T-helper 17 cell (primary cell): ENCODE measurements at places on chromosomes 12 and 14. TPM values are rescaled to one million over a fixed set of nuclear protein-coding genes. Genes with fewer than 3 reads are reported as not detected.

DNA sequence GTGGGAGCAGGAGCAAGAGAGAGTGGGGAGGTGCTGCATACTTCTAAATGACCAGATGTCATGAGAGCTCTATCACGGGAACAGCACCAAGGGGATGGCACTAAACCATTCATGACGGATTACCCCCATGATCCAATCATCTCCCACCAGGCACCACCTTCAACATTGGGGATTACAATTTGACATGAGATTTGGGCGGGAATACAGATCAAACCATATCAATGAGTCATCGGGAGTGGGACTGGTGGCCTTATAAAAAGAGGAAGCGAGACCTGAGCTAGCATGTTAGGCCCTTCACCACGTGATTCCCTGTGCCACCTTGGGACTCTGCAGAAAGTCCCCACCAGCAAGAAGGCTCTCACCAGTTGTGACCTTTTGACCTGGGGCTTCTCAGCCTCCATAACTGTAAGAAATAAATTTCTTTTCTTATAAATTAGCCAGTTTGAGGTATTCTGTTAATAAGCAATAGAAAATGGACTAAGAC lies 28.7 kb downstream of the COX8C start:
- no peak for DNase-seq

DNA sequence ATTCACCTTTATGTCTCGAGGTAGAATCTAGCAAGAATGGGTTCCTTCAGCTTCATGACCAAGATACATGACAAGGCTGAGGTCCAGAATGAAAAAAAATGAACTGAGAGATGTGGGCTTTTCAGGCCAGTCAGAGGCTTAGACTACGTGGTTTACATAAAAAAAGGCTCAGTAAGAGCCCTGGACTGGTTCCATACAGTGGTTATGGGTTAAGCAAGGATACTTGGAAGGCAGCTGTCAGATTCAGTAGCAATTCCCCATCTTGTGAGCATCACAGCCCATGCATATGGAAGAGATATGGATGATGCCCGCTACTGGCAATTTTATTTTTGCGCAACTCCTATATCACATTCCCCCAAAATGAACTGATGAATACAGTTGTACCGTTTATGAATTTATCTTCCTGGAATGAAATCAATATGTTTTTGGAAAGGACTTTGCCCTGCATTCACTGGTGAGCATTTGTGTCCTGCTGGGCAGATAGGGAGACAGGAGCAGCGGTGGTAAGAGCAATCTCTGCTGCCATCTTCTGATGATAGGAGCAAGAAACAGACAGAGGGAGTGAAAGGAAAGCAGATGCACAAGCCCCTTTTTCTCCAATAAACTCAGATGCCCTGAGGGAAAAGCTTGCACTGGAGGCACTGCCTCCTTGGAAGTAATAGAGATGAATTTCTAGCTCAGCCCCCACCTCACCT lies 280.4 kb downstream of the GALC start:
- no peak for DNase-seq

- DNase-seq, result no peak
Observed at GRCh38 chr12:51533799-51534198, 57.2 kb upstream of the SCN8A start.

- peak; percentile 15 for DNase-seq
Observed at GRCh38 chr14:44962334-44963043, 499 bp downstream of the TOGARAM1 start.

- no peak for DNase-seq
Observed at GRCh38 chr14:76098047-76098446, 53.7 kb upstream of the GPATCH2L start.

DNA sequence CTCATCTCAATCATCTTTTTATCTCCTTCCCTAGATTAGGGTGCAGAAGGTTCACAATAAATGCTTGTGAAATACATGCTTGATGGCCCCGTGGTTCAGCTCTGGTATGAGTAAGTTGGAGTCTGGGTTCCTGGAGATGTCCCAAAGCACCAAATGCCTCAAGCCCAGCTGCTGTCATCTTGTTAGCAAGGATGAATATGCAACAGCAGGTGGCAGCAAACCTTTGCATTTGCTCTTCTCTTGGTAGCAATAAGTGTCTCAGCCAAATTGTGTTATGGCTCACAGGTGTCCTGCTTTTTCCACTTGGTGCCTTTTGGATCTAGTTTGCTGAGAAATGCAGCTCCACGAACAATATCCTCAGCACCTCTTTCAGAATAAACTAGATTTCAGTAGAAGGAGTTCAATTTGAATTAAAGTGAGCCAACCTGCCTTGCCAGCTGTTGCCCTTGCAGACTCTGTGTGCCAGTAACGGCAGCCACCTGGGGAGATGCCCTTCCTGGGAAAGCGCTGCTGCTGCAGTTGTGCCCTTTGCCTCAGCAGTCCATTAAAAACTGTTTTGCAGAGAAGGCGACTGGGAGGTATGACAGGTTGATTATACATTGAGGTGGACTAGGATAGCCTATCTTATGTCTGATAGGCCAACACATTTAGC lies 417.3 kb downstream of the SNAPC1 start:
- no peak for DNase-seq

DNA sequence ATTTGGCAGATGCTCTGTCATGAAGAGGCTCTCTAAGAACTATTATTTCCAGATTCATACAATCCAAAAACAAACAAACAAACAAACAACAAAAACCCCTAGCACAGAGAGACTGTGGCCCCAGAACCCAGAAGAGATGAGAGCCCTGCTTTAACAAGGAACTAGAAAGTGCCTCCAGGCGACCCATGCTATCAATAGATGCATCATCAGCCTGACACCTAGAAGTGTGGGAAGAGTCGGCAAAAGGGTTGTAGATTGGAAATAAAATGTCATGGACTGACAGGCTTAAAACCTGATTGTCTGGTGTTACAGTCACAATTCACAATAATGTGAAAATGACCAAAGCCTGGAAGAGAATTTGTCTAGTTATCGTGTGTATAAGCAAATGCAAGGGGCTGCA lies 50.6 kb upstream of the FLRT2 start:
- no peak for DNase-seq

DNA sequence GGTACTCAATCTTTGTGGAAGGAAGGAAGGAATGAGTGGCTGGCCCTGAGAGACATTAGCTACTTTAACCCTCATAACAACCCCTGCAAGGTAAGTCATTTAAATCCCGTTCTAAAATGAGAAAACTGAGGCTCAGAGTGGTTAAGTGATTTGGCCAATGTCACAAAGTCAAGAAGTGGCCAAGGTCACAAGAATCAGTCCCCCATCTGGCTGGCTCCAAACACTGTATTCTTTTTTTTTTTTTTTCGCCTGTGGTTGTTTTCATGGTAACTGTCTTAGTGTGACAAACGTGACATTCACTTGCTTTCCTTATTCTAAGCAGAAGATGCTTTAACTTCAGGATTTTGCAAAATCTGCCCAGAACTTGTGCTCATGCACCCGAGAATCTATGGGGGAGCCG lies 2.8 kb downstream of the TTC7B start:
- DNase-seq, result no peak

DNA sequence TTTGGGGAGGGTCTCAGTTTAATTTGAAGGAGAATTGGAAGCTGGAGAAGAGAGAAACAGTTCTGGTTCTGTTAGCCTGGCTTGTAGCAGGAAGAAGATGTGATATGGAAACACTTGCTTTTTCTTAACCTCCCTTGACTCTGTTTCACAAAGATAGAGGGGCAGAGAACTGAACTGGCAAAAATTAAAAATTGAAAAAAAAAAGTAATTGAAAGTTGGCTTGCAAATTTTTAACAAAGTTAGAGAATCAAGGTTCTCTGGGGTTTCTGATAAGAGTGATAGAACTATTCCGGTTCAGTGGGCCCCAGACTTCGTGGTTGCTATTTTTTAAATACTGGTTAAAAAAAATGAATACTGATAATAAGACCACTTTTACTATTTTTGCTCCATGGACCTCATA lies 2.8 kb downstream of the CRADD start:
- DNase-seq, result no peak

DNA sequence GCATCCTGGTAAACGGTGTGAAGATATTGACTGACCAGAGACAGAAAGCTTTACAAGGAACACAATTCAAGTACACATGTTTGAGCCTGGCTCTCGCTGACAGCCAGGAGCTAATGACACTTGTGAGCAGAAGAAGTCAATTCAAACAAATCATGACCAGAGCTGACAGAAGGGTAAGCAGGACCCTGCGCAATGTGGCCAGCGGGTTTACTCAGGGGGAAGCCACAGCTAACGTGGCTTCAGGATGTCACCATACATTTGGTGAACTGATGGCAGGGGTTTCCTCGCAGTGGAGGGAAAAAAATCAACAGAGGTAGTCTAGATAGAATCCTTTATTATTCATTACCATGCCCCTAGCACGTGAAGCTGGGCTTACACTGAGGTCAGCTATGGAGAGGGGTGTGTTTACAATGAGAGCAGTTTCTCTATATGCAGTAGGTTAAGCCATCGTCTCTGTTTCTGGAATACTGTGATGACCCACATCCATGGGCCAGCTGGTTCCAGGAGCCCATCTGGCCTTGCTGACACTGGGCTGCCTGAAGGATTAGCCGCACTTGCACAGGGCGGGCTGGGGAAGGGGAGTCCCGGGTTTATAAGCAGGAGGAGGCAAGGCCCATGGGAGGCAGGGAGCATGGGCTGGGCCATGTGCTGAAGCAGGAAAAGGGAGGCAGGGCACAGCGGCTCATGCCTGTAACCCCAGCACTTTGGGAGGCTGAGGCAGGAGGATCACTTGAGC lies 198.2 kb upstream of the PRMT8 start:
- DNase-seq, result no peak

- no peak for DNase-seq
Observed at GRCh38 chr14:68373124-68373646, 419.7 kb downstream of the ZFP36L1 start.

Gene KRT72
- 0.60 TPM for total RNA-seq

Gene LALBA
- total RNA-seq, result not detected

Gene HCAR1
- total RNA-seq, result not detected

Gene RDH16
- 0.81 TPM for total RNA-seq

Gene FBXW8
- 8.6 TPM for total RNA-seq

Gene TMEM253
- 1.3 TPM for total RNA-seq

Gene GMPR2
- total RNA-seq, result 37.0 TPM
